ENCODE measurements at places on chromosomes 11 and 22.

GRCh38 chr11:25317216-25317615 lies 820.4 kb downstream of the LUZP2 start:
- no peak for DNase-seq

DNA sequence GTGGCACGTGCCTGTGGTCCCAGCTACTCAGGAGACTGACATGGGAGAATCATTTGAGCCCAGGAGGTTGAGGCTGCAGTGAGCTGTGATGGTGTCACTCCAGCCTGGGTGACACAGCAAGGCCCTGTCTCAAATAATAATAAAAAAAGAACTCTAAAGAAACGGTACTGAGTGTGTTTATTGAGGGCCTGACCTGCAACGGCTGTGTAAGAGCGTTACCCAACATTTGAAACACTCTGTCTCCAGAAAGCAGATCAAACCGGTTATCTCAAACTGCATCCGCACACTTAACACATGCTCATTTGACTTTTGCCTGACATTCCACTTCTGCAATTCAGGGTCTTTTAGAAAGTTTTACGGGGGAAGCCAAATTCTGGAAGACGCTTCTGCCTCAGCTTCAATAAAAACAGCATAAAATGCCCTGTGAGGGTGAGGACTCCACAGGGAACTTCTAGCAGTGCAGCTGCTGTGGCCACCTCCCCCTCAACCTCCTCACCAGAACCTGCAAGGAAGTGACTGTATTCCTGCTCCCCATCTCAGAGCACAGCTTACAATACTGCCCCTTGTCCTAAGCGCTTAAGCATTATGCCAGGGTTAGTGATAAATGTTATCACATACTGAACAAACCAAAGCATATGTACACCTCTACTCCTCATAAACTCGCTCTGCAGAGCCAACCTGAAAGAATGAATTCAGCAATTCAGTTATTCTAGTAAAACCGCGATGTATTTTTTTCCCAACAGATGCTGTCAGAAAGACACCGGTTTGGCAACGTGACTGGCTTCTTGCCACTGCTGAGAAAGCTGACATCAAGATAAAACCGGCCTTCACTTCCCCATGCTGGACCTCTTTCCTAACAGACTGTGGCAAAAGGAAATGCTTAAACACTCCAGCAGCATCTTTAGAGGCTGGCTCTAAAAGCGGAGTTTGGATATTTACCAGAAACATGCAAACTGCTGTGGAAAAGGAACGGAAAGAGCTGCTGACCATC lies 52.2 kb downstream of the PRDM10 start:
- DNase-seq = no peak

DNA sequence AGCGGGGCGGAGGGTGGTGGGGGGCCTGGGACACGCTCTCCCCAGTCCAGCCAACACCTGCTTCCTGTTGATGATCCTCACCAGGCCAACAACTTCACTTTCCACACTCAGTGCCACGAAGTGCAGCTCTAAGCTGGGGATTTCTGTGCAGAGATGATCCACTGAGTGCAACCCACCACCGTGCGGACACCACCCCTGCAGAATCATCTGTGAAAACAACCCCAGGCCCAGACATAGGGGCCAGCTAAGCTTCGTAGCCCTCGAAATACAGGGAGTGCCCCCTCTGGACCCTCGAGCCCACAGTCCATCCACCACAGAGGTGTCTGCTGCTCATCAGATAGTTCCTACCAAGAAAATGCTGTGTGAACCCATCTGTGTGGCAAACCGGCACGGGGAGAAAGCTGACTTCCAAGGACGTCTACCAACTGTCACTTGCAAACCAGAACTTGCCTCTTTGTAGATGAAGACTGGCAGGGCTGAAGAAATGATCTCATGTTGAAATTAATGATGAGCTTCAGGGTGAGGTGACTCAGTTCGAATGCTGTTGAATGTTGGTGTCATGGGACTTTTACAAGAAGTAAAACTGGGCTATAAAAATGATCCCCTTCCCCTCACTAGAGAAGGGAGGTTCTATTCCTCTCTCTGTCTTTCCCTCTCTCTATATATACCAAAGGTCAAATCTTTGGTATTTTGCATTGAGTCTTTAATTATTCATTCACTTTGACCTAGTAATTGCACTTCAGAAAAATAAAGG lies 73.4 kb downstream of the MYEOV start:
- no peak for DNase-seq

DNA sequence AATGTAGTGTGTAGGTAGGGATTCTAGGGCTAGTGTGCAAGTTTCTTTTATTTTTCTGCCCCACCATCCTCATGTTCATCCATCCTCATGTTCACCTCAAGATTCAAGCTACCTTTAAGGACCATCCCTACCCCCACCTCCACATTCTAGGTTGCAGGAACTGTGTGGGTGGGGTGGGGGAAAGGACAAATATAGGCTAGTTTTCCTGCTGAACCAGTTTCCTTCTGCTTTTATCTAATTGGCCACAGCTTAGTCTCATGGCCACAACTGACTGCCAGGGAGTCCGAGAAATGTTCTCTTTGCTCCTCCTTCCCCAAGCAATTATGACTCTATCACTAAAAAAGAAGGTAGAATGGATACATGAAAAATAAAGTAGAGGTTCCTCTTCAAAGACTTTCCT lies 179.0 kb upstream of the LARGE1 start:
- DNase-seq = no peak

DNA sequence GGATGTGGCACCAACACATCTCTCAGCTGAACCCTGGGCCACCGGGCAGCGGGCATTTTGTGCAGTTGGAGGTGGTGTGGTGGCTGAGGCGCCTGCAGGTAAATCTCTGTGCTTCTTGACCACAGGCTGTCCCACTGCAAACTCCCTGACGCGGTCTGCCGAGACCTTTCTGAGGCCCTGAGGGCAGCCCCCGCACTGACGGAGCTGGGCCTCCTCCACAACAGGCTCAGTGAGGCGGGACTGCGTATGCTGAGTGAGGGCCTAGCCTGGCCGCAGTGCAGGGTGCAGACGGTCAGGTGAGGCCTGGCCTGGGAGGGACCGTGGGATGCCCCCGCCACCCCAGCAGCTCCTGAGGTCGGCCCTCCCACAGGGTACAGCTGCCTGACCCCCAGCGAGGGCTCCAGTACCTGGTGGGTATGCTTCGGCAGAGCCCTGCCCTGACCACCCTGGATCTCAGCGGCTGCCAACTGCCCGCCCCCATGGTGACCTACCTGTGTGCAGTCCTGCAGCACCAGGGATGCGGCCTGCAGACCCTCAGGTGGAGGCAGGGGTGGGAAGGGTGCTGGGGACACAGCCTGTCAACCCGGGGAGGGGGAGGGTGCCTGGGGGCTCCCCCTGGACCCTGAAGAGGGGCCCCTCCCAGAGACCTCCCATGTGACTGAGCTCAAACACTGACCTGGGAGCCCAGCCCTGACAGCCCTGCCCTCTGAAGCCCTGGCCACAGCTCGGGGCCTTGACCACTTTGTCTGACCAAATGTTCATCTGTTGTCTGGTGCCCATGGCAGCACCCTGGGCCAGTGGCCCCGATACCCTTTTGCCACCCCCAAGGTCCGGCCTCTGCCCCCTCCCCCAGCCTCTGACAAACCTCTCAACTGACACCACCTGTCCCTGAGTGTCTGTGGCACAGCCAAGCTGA lies 4.6 kb upstream of the PGGHG start:
- no peak for DNase-seq

DNA sequence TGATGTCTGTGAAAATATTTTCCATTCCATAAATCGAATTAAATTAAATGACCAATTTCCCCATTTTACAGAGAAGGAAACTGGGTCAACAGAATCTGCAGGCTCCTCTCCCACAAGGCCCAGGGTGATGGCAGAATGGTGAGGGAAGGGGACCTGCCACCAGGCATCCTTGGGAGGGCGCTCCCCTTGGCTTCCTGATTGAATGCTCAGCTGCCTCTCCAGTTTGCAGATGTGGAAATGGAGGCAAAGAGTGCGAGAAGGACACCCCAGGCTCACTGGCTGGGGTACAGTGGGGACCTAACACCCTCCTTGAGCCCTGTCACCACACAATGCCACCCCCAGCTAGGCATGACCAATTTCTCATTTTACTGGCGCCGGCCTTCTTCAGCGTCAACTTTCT lies 28.5 kb upstream of the CSNK1E start:
- DNase-seq = no peak

GRCh38 chr11:3796801-3797328 lies 489 bp downstream of the NUP98 start:
- DNase-seq = no peak

DNA sequence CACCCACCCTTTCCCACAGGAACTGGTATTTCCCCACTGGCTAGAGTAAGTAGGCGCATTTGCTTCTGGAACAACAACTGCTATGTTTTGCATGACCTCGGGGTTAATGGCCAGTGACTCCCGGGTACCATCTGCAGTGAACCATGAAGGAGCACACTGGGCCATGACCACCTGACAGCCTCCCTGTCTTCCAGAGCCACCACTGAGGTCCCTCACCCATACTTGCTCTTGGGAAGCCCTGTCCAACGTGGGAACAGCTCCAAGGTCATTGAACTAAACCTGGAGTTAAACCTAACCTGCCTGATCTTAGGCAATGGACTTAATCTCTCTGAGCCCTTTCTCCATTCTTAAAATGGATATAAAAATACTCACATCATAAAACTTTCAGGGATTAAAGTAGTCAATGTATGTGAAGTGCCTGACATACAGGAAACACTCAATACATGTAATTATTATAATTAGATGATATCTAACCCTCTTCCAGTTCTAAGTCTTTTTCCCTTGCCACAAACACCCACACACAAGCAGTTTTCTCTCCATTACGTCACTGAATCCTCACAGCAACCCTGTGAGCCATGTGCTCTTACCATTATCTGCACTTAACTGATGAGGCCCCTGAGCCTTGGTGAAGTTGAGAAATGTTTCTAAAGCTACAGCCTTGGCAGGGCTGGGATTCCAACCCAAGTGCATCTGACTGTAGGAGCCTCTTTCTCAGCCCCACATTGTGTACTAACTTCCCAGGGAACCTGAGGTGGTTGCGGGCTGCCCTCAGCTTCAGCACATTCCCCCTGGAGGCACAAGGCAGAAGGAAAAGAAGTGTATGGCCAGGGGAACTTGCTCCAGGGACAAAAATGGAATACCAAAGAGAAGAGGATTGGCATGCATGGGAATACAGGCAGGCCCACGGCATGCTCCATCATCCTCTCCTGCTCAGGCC lies 74.5 kb upstream of the NCAM1 start:
- DNase-seq = no peak

DNA sequence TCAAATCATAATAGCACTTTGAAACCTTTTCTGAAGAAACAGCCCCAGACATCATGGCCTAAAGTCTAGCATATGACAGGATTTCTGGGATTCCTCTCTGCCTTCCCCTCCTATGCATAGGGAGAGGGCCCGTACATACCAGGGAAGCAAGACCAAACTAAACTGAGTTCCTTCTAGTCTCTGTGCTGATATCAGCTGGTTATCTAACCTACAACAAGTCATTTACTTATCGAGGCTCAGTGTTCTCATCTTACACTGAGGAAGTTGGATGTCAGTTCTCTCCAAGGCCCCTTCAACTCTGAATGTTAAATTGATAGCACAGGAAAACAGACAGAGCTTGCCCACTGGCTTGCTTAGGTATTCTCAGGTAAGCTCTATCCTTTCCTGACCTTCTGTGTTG lies 17.0 kb upstream of the GRIK4 start:
- no peak for DNase-seq

DNA sequence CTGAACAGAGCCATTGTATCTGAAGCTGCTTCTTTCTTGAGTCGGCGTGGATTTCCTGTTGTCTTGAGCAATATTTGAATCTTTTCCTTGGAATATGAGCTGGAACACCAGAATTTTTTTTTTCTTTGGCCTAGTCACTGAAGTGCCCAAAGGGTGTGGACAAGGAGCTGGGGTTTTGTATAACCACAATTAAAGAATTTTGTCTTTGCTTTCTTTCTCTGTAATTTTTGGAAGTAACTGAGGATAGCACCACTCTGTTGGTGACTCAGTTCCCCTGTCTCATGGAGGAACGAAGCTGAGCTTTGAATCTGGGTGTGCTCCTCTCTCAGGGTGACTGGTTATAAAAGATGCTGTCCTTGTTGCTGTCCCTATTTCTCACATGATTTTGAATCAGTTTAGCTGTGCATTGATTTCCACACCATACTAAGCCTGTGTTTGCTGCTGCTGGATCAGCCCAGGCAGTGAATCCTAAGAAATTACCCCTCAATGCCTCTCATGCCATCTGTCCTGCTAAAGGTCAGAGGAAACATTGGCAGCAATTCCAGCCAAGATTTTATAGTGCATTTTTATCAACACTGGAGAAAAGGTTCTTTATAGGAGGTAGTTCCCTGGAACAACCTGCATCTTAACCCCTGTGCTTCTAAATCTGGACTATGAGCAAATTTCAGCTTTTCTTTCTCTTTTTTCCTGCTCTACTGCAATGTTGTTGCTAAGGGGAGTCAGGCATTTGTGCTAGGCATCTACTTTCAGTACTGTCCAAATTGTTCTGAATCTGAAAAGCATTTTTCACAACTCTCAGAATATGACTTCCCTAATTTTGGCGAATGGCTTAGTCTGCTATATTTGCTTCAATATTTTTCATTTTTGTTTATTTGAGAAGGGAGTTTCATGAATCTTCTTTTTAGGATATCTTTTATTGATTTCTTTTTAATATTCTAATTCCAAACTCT lies 540.8 kb downstream of the SOX6 start:
- DNase-seq = no peak

- no peak for DNase-seq
Measured at GRCh38 chr11:76798671-76799065, 15.5 kb downstream of the TSKU start.

DNA sequence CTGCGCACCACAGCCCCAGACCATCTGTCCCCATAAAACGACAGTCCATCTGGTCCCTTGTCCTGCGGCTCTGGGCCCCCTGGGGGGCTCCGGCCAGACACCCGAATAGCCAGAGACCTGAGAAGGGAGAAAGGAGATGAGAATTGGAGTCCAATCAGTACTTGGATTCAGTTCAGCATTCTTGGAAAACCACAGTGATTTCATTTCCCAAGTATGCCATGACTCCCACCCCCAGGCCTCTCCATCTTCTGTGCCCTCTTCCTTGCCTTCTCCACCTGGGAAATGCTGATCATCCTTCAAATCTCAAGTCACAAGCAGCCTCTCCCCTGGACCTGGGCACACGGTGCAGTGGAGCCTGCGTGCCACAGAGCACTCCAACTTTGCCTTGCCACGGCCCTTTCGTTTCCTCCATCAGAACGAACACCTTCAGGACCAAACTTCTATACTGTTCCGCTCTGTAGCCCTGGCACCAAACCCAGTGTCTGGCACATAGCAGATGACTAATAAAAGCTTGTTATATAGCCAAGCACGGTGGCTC lies 10.9 kb upstream of the MFNG start:
- DNase-seq = no peak

DNA sequence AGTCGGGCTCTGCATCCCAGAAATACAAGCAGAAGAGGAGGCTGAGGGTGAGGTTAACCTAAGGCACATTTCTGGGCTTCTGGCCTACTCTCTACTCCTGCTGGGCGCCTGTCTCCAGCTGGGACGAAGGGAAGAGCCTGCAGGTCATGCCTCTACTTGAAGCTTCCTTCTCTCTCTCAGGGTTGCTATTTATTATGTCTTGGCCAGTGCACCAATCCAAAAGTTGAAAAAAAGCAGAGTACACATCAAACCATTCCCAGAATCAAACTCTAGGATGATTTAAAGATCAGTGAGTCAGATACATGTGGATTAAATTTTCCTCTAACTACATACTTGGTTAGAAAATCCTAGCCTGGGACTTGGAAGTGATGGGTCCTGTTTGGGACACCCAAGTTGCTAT lies 60.2 kb upstream of the CDON start:
- DNase-seq = no peak

GRCh38 chr11:69643646-69644045 lies 2.7 kb downstream of the CCND1 start:
- no peak for DNase-seq

- DNase-seq = no peak
Measured at GRCh38 chr11:126456783-126457542, 101.5 kb downstream of the ST3GAL4 start.

- no peak for DNase-seq
Measured at GRCh38 chr11:126332221-126332711, 23.2 kb upstream of the ST3GAL4 start.

Data from iPS DF 6.9 (cell line).